Foreskin fibroblast (primary cell): ENCODE measurements at places on chromosomes 16 and 17.
A peak's percentile ranks its signal among the peaks of the same experiment; 100 is the strongest.

GRCh38 chr16:57127037-57127763 lies 34.8 kb downstream of the CPNE2 start:
- DNase-seq: no peak

GRCh38 chr16:64282181-64282580 lies 839.7 kb downstream of the CDH11 start:
- DNase-seq: no peak

DNA sequence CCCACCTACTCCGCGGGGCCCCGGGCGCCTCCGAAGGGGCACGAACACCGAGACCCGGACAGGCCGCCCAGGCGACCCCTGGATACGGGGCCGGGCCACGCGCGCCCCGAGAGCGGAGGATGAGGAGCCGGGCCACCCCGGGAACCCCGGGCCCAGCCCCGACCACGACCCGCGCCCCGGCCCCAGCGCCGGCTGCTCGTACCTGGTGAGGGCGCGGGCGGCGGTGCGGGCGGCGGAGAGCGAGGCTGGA lies 192 bp downstream of the FASN start:
- no peak for DNase-seq

GRCh38 chr17:38590988-38591758 lies 14.6 kb downstream of the SRCIN1 start:
- DNase-seq: no peak

DNA sequence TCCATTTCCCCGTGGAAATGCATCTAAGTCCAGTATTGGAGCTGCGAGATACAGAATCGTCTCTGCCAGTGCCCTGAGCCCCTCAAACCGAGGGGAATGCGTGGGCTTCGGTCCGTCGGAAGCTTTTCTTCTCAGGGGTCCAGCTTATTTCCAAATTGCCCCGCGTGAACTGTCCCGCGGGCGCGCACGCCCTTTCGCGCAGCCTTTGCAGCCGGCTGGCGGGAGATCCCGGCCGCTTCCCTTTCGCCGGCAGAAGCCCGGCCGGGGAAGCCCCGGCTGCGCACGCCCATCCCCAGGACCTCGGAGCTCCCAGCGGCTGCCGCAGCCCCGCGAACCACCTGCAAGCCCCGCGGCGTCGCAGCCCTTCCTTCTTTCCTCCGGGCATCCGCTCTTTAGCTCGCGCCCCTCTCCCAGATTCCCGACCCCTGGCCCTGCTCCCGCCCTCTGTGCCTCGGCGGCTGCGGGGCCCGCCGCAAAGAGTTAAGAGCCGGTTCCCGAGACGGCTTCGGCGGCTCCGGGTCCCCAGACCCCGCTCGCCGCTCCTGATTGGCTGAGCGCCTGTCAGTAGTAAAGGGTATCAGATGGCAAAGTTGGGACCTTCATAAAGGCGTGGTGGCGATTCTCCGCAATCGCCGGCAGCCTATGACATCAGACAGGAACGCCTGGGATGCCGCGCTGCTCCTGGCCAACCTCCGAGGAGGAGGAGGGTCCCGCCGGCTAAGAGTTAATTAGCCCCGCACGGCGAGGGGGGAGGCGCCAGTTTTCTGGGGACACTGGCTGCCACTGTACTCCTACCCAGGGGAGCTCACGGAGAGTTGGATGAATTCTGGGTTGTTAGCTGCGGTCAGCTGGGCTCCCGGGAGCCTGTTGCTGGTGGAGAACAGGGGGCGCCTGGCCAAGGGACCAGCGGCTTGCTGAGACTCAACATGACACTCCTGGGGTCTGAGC lies at the start of gene MYOCD:
Gene MYOCD (plus strand): TSS at position 628 of the 948 bp plus-strand sequence. CDS start 299 bp downstream, at position 927.
- DNase-seq: peak; percentile 37

DNA sequence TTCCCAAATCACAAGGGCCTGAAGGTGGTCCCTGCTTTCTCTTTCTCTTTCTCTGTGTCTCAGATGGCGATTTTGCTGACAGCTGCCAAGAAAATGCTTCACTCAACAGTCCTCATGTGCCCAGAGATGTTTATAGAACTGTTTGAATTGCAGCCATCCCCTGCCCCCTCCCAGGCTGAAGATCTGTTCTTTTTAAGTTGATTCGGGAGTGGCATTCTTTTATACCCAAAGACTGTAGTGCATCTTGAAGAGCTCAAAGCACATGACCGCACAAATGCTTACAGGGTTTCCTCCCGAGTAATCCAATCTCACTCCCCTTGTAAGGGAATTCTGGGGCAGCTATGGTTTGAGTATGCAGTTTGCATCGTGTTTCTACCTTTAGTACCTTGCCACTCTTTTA lies 75.7 kb downstream of the SEC14L1 start:
- no peak for DNase-seq

GRCh38 chr17:71914812-71915211 lies 206.0 kb upstream of the SOX9 start:
- no peak for DNase-seq

- no peak for DNase-seq
Measured at GRCh38 chr16:61987474-61988012, 48.7 kb downstream of the CDH8 start.

DNA sequence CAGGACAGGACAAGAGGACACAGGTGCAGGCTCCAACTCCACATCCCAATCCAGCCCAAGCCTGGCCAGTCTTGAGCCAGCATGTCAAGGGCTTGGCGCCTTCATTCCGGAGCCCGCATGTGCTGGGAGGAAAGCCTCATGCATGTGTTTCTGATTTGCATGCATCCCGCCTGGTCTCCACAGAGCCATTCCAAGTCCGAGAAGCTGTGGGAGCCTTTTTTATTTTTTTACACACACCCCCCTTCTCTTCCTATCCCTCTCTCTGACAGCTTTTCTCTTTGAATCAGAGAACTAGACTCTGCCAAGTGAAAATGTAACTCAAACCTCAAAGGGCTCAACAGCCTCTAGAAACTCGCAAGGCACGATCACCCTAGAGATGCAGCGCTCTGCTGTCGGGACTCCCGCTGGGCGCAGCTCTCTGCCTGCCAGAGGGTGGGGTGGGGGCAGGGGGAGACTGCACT lies 45.1 kb downstream of the NOG start:
- DNase-seq: no peak

GRCh38 chr16:56457927-56458470 lies 6.6 kb downstream of the OGFOD1 start:
- DNase-seq: no peak

DNA sequence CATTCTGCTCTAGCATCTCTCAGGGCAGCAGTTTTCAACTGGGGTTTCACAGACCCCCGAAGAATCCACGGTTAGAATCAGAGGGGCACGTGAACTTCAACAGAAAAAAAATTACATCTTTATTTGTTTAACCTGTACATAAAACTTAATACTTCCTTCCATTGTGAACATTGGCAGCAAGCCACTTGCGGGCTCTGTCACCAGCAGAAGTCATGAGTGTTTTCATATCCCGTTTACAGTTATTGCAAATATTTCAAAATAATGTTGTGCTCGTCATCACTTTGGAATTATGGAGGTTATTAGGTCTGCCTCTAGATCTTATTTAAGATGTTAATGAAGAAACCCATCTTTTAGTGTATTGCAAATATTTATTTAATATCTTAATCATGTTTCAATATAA lies 109.8 kb downstream of the SDR42E1 start:
- DNase-seq: no peak

DNA sequence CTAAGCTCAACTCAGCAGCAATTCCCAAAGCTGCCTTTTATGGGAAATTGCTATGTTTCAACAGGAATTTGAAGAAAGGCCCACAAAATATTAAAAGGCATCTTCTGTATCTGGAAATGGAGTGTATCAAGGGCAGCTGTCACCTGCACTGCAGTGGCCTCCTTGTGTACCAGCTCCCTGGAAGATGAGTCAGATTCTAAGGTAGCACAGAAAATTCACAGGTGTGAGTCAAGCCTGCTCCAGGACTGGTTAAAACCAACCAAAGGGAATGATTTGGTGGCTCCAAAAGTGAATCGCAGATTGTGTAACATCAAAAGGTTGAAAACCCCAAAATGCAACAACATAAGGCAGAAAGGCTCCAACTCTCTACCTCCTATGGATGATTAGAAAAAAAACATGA lies 296.4 kb downstream of the GRIN2A start:
- no peak for DNase-seq

- peak; percentile 84 for DNase-seq
Measured at GRCh38 chr16:85187002-85187401, 74.7 kb upstream of the CIBAR2 start.

- no peak for DNase-seq
Measured at GRCh38 chr16:50377001-50377400, 8.2 kb upstream of the BRD7 start.

- peak; percentile 14 for DNase-seq
Measured at GRCh38 chr17:12395733-12396354, 269.8 kb upstream of the MYOCD start.

GRCh38 chr17:50511058-50511457 lies 2.8 kb downstream of the MYCBPAP start:
- DNase-seq: peak; percentile 49

- DNase-seq: no peak
Measured at GRCh38 chr17:80912476-80912875, 79.2 kb upstream of the CHMP6 start.

- no peak for DNase-seq
Measured at GRCh38 chr16:63442246-63442645, 1406.0 kb upstream of the CDH8 start.

DNA sequence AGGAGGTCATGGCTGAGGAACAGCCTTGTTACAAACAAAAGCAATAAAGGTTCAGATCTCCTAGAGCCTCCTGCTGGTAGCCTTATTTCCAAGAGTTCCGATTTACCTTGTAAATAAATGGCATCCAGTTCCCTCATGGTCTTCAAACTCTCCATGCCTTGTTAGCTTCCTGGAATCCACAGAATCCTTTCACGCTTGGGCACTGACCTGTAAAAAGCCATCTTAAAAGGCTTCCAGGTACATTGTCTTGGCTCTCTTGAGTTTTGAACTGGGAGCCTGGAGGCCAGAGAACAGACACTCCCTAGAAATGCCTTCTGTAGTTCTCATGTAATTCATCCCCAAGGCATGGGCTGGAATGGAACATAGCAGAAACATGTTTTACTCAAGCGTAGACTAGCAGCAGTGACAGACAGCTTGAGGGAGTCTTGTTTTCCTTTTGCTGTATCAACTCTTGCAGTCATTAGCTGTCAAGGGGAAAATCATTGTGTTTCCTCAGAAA lies 207.9 kb downstream of the SNX29 start:
- no peak for DNase-seq

GRCh38 chr16:52707676-52708337 lies 160.9 kb upstream of the TOX3 start:
- DNase-seq: no peak

DNA sequence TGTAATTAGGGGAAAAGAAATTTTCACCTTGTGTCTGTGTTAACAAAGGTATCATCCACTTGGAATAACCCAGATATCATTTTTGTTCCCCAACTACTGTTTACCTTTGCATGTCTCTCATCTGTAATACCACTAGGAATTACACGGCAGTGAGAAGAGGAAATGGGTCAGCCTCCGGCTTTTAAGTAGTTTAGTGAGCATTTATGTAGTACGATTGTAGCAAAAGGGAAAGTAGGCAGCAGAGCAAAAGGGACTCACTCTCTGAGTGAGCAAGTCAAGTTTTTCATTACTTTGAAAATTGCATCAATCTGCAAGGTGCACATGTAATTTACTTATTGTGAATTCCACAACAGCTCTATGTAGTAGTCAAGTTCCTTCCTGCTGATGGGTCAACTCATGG lies 11.2 kb downstream of the PHF12 start:
- DNase-seq: no peak

DNA sequence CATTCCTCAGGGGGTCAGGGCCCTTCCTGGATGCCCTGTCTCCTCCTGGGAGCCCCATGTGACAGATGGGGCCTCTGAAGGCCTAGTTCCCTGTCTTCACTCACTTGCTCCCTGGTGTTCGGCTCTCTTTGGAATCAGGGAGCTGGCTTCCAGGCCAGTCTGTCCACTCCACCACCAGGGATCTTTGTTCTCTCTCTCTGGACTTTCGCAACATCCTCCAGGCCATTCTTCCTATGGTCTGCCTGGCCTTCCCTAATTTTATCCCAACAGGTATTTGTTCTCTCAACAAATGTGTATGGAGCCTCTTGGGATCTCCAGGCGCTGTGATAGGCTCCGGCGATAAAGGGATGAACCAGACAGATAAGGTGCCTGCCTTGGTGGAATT lies 286.4 kb downstream of the CPPED1 start:
- no peak for DNase-seq

DNA sequence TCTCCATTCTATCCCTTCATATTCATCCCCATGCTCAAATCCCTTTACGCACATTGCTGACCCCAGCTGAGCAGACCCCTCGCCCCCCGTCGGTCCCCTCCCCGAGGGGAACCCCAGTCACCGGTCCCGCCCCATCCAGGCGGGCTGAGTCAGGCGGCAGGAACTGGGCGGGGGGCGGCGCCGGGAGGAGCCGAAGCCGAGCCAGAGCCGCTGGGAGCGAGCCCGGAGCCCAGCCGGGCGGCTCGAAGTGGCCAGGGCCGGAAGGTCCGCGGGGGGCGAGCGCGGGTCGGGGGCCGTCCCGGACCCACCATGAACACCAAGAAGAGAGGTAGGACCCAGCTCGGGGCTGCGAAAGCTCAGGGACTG lies 8.6 kb downstream of the RIPOR1 start:
- peak; percentile 49 for DNase-seq

- peak; percentile 82 for DNase-seq
Measured at GRCh38 chr17:73156166-73156840, 8.5 kb upstream of the SSTR2 start.

- DNase-seq: no peak
Measured at GRCh38 chr17:75019710-75020109, 7.2 kb downstream of the MRPL58 start.

DNA sequence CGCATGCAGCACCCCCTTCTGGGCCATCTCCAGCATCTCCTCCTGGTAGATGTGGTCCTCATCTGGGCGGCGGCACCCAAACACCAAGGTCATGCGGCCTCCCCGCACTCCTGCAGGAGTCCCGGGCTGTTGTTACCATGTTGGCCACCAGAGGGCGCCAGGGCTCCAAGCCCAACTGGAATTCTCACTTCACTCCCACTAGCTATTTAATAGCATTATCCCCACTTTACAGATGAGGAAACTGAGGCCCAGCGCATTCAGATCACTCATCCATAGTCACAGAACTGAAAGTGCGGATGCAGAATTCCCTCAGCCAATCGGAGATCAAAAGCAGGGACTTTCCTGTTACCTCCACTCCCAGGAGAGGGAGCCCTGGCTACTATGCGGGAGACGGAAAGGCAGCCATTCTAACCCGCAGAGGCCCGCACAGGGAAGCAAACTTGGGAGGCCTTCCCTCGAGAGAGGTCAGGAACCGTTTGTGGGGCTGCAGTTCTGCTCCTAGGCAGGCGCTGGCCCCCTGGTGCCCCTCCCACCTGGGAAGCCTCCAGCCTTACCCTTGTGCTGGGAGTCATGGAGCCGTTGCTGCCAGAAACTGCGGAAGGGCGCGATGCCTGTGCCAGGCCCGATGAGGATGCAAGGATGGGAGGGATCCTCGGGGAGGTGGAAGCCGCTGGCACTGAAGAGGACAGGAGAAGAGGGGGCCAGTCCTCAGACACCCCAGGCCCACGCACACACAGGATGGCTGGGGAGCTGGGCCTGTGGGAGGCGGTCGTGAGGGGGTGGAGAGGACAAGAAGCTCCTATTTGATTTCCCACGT lies 40.1 kb downstream of the NOS2 start:
- peak; percentile 61 for DNase-seq

DNA sequence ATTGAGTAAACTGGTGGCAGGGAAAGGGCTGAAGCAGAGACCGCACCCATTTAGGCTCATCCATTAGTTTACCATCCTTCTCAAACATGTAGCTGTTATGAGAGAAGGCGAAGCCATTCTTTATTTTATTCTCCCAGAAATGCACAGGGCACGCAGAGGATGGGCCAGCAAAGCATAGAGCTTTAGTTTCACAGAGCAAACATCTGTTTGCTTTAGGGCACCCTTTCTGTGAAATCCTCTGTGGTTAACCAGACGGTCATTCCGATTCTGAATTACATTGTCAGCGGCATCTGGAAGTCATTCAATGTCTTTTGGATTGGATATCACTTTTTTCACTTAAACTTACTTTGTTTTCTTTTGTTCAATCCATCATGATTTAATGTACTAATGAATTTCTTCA lies 96.0 kb downstream of the TOX3 start:
- DNase-seq: no peak
